ENCODE measurements at places on chromosomes 6 and 20.

DNA sequence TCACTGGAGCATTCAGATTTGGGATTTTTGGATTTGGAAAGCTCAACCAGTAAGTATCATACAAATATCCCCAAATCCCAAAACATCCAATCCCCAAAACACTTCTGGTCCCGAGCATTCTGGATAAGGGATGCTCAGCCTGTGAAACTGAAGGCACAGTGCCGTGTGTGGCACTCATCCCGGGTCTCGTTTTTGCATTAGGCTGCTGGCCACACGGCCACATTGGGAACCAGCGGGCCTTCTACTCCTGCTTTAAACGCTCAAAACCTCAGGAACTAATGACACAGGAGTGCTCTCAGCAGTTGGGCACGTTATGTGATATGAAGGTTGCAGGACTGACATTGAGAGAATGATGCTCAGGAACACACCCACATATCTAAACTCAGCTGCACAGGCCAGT lies 35.6 kb downstream of the PSMG4 start:
- DNase-seq = no peak

GRCh38 chr20:48414786-48415185 lies 413.0 kb downstream of the PREX1 start:
- no peak for DNase-seq

DNA sequence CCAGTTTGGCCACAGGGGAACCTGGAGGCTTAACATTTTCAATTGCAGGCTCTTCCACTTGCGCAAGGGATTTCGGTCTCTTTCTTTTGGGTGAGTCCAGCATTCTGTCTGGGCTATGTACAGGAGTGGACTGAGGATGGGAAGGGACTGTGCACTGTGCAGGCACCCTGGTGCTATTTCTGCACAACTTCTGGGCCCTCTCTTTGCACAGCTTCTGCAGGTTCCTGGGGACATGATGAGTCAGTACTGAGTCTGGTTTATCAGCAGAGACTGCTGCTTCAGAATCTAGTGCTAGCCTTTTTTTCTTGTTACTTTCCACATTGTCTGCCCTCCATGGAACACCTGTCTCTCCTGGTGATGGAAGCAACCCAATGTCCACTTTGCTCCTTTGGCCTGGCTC lies 78.5 kb upstream of the ASF1A start:
- peak; percentile 14 for DNase-seq

GRCh38 chr20:17227669-17228623 lies 1.1 kb downstream of the PCSK2 start:
- no peak for DNase-seq

DNA sequence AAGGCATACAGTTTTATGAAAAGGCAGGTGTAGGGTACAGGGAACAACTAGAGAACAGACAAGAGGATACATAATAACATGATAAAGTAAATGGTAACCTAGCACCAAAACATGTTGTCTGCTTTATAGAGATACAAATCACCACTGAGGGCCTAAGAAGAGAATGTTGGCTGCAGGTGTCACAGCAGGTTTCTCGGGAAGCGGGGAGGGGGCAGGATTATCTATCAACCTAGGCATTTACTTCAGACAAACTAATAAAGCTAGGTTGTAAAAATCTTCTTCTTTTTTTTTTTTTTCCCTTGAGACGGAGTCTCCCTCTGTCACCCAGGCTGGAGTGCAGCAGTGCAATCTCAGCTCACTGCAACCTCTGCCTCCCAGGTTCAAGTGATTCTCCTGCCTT lies 22.7 kb downstream of the PIM1 start:
- DNase-seq = no peak

GRCh38 chr6:67362976-67363375 lies 1272.1 kb upstream of the ADGRB3 start:
- DNase-seq = no peak

- DNase-seq = no peak
Observed at GRCh38 chr6:157665180-157665579, 157.9 kb upstream of the SNX9 start.

DNA sequence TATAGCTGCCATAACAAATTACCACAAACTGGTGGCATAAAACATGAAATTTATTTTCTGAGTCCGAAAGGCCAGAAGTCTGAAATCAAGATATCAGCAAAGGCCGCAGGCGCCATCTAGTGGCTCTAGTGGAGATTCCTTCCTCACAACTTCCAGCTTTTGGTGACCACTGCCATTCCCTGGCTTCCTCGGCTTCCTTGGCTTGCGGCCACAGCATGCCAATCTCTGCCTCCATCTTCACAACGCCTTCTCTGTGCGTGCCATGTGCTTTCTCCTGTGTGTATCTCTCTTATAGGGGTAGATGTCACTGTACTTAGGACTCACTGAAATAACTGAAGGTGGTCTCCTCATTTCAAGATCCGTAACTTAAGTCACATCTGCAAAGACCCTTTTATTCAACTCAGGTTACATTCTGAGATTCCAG lies 5.4 kb upstream of the PLAGL1 start:
- peak; percentile 90 for DNase-seq

Measured in ELR (cell line).